Right renal cortex interstitium (tissue), 3 donors: ENCODE measurements at places on chromosomes 4 and X.
A peak's percentile ranks its signal among the peaks of the same experiment; 100 is the strongest.

- no peak for DNase-seq
These were observed 34.7 kb downstream of the LONRF3 start for GRCh38 chrX:119009071-119009470.

GRCh38 chr4:38050560-38051350 lies 90.6 kb downstream of the PTTG2 start:
- DNase-seq, result no peak

GRCh38 chr4:83947830-83948193 lies 411.9 kb downstream of the GPAT3 start:
- DNase-seq, result no peak

- DNase-seq, result peak; percentile 4
These were observed 11.8 kb upstream of the ZNF630 start for GRCh38 chrX:48083212-48083611.

- no peak for DNase-seq
These were observed 65.3 kb downstream of the NEIL3 start for GRCh38 chr4:177374966-177375365.

- DNase-seq, result no peak
These were observed 580 bp upstream of the MMGT1 start for GRCh38 chrX:135974279-135974856.

GRCh38 chr4:148120216-148120615 lies 322.0 kb downstream of the NR3C2 start:
- no peak for DNase-seq

DNA sequence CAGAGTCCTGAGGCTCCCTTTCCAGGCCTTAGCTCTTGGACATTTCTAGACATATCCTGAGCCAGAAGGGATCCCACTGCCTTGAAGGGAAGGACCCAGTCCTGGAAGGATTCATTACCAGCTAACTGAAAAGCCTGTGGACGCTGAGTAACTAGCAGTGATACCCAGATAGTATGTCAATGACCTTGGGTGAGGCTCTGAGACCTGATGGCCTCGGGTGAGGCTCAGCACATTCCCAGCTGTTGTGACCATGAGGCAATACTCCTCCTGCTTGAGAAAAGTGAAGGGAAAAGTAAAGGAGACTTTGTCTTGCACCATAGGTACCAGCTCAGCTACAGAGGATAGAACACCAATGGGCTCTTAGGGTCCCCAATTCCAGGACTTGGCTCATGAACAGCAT lies 268.1 kb downstream of the DKK2 start:
- no peak for DNase-seq

DNA sequence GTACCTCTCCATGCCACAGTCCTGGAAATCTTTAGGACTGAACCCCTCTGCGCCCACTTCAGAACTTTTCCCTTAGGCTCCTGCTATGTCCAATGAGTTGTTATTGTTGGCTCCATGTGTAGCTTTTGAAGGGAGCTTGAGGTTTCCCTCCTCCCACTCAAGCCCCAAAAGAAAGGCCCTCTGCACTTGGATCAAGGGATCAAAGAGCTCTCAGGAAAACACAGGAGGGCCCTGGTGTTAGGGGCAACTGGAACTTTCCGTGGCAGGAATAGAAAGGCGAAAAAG lies 135.0 kb downstream of the RASL11B start:
- no peak for DNase-seq

DNA sequence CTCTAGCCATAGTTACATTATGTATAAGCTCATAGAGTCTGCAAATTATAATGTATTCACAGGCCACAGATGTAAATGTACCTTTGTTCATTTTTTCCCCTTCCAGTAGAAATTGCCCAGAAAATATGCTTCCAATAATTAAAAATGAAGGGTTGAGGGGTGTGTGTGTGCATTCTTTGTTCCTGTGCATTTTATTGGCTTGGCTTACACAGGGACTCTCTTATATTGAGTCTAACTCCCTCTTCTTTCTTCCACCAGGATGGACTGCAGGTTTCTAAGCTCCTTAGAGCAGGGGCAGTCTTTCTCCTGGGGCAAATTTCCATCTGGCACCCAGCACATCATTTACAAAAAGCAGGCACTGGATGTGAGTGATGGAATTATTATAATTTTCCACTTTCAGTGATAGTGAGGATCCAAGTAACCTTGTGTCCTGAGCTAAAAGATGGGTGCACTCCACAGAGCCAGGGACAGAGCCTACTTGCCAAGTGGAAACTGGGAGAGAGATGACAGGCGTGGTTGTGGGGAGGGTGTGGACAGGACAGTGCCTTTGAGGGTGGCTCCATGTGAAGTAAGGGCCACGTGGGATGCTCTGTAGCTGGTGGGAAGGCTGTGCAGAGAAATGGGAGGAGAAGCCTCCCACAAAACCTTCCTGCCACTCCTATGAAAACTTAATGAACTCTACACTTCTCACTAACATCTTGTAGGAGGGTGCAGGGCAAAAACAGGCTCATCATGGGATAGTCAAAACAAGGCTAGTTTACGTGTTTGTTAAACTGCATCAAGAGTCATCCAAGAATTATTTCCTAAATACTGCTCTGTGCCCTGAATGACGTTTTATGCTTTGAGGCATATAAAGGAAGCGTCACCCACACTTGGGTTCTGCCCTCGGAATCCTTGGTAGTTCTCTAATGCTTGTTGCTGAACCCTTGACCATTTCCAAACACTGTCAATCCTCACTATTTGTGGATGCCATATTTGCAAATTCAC lies 16.0 kb downstream of the IGFBP7 start:
- no peak for DNase-seq

DNA sequence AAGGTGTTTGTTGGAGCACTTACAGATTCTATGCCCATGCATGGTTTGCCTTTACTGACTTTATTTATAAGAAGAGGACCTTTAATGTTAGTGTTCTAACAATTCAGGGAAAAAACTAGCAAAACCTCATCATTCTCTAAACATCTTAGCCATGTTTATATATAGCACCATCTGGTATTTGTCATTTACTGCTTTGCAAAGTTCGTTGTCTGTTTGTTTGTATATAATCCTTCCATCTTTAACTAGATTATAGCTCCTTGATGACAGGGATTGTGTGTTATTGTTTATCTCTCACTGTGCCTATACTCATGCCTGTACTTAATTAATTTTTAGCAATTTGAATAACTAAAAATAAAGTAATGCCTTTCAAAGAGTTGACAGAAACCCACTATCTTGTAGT lies 170.6 kb upstream of the PACRGL start:
- no peak for DNase-seq

DNA sequence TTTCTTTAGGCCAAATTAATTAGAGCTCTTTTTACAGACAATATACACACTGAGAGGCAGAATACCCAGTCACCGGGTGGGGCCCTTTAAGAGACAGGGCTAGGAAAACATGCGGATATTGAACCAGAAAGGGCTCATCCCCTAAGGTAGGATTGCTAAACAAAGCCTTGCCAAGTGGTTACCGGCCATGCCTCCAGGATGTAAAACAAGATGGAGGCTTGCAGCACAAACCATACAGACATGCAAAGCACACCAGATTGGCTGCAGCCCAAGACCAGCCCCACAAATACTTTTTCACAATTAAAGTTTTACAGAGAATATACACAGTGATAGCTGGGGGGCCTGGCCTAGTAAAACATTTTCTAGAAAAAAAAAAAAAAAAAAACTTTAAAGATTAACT lies 210.0 kb downstream of the KLHL4 start:
- DNase-seq, result no peak

DNA sequence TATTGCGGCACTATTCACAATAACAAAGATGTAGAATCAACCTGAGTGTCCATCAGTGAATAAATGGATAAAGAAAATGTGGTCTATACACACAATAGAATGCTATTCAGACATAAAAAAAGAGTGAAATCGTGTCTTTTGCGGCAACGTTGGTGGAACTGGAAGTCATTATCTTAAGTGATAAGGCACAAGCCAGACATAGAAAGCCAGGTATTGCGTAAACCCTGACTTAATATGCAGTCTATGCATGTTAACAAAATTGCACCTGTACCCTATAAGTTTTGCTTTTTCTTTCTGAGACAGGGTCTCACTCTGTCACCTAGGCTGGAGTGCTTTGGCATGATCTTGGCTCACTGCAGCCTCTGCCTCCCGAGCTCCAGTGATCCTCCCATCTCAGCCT lies 28.6 kb downstream of the KIAA0232 start:
- no peak for DNase-seq

DNA sequence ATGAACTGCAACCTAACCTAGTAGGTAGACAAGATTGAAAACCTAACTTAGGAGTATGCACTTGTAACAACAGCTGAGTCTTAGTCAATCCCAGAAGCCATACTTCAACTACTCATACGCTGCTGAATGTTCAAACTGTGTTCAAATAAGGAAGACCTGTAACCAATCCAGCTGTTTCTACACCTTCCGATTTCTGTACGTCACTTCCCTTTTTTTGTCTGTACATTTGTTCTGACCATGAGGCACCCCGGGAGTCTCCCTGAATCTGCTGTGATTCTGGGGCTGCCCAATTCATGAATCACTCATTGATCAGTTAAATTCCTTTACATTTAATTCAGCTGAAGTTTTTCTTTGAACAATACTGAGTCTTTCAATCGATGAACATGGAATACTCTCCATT lies 89.5 kb downstream of the BMP3 start:
- no peak for DNase-seq
